ENCODE measurements at places on chromosomes 2 and 18.

- DNase-seq, result no peak
Measured at GRCh38 chr18:8726281-8726680, 20.9 kb downstream of the MTCL1 start.

DNA sequence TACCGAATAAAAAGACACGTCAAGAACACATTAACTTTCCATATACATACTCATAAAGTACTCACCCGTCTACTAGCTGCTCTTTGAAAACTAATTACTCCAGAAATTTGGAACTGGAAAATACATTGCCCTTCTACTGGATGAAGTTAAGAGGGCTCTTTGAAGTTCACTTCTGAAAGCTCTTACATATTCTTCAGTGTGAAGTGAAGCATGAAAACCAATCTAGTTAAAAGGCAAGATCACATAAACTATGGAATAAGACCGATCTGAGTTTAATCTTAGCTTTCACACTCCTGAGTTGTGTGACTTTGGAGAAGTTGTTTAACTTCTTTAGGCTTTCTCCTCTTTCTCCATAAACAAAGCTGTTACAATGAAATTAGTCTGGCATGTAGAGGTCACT lies 38.5 kb downstream of the REV1 start:
- DNase-seq, result no peak

DNA sequence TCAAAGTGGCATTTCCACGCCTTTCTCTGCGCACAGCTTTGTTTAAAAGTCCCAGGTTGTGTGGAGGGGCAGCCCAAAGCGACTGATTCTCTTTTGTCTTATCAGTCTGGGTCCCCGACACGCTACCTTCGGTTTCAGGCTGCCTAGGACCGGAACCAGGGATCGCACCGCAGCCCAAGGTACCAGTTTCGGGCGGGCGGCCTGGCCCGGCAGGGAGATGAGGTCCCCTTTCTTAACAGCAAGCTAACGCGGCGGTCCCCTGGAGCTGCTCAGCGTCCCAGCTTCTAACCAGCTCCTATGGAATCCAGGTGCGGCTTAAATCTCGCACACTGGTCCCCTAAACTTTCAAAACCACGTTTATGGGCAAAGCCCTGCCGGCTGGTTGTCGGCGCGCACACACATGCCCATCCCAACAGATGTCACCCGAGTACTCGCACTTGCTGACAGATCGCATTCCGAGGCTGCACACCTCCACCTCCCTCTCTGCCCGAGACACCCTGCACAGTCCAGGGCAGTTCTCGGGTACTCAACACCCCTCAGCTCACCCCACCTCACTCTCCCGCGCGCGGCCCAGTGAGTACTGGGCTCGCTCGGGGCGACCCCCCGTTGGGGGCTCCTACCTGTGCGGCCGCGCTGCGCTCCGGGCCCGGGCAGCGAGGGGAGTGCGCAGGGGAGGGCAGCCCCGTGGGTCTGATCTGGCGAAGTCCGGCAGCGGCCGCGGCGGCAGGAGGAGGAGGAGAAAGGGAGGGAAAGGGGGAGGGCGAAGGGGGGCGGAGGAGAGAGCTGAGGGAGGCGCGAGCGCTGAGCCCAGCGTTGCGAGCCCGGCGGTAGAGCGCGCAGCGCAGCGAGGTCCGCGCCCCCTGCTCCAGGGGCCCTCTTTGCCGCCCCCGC lies at the start of gene EFEMP1:
Gene EFEMP1, minus strand, starts transcription at position 692 of the 891 bp plus-strand sequence. CDS start 1,342 bp downstream, outside the sequence.
- peak; percentile 89 for DNase-seq

- peak; percentile 54 for DNase-seq
Measured at GRCh38 chr2:160377204-160377995, 116.2 kb downstream of the RBMS1 start.

DNA sequence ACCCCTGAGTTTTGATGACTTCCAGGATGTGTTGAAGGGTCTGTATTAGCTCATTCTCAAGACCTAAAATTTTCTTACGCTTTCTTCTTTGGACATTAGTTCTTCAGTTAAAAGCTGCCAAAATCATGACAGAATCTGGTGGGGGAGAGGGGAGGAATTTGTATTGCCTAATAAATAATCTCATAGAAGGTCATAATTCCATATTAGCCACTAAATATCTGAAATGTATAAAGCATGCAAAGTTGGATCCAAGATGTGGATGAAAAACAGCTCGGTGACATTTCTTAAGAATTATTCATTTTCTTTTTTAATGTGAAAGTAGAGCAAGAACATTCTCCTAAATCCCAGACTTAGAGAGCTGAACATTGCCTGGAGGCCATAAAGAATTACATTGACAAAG lies 120.1 kb downstream of the MMADHC start:
- DNase-seq, result no peak

DNA sequence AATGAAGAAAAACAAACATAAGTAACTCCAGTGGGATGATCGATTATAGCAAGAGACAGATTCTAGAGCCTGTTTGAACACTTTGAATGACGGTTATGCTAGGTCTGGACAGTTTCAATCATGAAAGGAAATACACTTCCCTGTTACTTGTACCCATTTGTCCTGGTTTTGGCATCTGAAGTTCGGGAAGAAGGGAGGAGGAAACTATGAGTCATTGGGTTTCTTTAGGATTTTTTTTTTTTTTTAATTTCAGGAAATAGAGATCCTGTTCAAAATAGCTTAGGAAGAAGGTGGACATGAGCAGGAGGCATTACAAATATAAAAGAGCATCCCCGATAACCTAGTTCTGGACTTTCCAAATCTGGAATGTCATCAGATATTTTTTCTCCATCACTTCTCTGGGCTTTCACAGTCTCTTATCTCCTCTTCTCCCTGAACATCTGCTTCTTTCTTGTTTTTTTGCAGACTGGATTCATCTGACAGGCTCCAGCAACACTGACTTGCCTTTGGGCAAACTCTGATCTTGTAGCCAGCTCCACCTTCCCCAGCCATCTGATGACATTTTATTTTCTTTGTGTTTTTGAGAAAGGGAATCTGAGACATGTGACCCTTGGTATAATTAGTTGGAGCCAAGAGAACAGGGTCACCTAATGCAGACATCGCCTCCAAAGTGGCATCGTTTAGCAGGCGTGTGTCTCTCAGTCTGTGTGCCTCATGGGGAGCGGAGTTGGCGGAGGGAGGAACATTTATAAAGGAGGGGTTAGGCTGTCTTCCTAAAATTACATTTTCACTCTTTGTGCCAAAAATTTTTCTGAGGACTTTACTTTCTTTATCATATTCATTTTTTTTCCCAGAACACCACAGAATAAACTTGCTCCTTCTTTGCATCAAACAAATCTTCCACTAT lies 195.3 kb upstream of the EPHA4 start:
- DNase-seq, result peak; percentile 12

GRCh38 chr2:217058791-217059755 lies 199.2 kb upstream of the TNP1 start:
- DNase-seq, result no peak

GRCh38 chr2:169661265-169661664 lies 32.9 kb downstream of the CFAP210 start:
- DNase-seq, result no peak

DNA sequence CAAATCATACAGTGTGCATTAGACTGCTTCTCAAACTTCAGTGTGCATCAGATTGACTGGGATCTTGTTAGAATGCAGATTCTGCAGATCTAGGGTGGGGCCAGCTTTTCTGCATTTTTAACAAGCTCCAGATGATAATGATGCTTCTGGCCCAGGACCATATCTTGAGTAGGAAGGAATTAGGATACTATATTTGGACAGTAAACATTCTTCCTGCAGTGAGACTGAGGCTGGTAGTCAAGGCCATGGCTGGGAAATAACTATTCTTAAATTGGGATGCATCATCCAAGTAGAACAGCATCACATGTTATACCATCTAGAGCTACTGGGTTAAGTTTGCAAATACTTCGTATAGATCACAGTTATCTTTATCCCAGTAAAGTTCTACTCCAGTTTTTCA lies 28.4 kb upstream of the ARMC9 start:
- DNase-seq, result no peak

DNA sequence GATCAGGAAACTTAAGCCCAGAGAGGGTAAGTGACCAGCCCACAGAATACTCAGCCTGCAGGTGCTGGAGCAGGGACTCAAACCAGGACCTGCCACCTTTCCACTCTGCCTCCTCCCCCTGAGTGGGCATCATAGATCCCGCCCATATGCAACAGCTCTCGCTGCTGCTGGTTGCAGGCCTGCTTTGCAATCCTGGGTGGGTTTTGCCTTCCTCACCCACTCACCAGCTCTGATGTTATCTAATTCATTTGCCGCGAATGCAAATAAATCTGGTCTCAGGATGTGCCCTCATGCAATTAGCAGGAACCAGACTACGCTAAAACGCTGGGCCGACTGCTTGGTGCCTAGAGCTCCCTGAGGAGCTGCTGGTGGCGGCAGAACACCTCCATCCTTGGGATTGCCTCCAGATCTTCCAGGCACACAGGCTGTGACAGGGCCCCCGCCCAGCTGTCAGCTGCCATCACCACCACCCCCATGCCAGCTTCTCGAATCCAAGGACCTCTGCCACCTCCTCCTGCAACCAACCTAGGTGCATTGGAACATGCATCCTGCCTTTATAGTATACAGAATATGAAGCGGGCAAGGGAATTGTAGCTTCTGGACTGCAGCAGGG lies 28.8 kb downstream of the CNGA3 start:
- DNase-seq, result no peak

DNA sequence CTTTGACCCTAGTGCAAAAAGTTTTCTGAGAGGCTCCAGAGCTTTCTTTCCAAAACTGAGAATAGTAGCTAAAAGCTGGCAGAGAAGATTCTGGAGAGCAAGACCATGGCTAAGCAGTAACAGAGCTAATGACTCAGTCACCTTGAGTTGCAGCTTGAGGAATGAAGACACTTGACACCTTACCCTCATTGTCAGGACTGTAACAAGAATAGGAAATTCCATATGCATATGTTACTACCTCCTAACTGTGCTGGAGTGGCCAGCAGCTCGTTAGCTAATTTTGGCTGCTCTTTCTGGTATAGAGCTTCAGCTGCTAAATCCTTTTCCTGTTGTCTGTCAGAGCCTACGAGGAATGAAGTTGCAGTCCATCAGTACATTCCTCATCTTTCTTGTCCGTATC lies 68.6 kb upstream of the LHCGR start:
- no peak for DNase-seq

DNA sequence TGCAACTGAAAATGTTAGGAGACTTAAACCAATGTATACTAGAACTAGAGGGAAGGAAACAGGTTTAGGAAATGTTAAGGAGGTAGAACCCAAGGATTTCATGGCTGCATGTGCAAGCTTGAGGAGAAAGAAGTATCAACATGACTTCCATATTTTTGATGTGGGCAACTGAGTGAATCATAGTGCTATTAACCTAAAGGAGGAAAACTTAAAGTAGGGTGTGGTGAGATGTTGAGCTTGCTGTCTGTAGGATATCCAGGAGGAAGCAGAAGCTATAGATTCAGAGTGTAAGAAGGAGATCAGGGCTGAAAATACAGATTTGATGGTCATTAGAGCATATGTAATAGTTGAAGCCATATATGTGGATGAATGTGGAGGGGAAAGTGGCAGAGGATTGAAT lies 31.5 kb downstream of the NDC80 start:
- no peak for DNase-seq

DNA sequence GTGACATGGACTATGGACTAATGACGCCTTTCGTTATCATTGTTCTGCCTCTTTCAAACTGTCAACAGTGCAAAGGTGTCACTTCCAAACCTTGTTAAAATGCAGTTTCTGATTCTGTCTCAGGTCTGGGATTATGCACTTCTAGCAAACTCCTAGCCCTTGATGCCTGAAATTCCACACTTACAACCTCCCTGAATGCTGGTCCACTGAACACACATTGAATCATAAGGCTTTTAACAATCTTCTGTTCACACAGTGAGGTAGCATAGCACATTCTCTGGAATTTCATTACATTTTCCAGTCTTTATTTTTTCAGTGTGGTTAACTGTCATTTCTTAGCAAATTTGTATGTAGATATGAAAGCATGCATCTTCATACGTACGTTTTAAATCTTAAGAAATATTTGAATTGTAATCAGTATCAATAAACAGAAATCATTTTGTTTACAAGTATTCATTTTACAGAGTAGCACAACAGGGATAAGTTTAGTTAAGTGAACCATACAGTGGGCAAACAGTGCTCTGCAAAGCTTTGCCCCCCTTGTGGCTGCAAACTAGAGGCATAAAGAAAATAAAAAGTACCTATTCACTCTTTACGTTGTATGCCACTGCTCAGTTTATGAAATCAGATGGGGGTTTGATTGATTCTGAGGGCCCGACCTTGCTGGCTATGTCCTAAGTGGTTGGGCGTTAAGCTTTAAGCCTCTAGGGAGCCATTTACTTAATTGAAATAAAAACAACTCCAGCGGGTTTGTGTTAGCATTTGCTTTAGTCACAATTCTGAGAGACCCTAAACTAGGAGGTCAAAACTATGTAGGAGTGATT lies 250.8 kb downstream of the LRRTM1 start:
- DNase-seq, result no peak

- no peak for DNase-seq
Measured at GRCh38 chr2:202193881-202194353, 44.5 kb downstream of the SUMO1 start.

DNA sequence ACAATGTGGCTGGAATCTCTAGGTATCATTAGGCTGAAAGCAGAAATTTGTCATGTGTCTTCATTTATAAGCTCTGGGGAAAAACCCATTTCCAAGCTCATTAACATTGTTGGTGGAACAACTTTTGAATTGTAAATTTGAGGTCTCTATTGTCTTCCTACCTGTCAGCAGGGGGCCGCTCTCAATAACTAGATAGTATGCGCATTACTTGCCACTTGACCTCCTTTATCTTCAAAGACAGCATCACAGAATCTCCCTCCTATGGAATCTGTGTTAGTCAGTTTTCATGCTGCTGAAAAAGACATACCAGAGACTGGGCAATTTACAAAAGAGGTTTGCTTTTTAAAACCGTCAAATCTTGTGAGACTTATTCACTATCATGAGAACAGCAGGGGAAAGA lies 223.1 kb downstream of the CALCRL start:
- DNase-seq, result no peak

- peak; percentile 37 for DNase-seq
Measured at GRCh38 chr2:27989149-27989548, 98.6 kb downstream of the BABAM2 start.

DNA sequence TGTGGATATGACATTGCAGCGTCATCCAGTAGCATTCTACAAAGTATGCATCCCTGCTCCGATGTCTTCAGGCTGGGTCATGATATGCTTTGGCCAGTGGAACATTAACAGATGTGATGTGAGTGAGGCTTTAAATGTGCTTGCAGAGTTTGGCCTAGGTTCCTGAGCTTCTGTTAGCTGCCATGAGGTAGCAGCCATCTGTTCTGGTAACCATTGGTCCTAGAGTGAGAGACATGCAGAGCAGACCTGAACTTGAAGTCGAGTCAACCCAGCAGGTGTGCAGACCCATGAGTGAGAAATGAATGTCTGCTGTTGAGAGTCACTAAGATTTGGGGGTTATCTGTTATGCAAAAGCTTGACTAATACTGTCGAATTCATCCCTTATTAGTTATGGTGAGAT lies 73.8 kb upstream of the NABP1 start:
- no peak for DNase-seq

DNA sequence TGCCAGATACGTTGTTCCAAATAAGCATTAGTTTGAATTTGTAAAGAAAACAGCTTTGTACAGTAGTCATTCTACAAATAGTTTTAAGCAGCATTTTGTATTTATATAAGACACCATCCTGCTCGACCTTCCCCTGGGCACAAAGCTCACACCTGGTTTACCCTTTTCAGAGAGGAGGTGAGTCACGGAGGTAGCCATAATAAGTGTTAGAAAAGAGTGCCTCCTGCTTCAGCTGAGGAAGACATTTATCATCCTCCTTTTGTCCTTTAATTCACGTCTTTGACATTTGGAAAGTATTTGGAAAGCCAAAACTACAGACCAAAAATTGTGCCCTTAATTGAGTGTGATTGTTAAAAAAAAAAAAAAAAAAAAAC lies 6.8 kb downstream of the RAB12 start:
- DNase-seq, result no peak

All from cardiac fibroblast (primary cell).